ENCODE measurements at places on chromosomes 16 and 17. TPM values are rescaled to one million over a fixed set of nuclear protein-coding genes. Genes with fewer than 3 reads are reported as not detected.

DNA sequence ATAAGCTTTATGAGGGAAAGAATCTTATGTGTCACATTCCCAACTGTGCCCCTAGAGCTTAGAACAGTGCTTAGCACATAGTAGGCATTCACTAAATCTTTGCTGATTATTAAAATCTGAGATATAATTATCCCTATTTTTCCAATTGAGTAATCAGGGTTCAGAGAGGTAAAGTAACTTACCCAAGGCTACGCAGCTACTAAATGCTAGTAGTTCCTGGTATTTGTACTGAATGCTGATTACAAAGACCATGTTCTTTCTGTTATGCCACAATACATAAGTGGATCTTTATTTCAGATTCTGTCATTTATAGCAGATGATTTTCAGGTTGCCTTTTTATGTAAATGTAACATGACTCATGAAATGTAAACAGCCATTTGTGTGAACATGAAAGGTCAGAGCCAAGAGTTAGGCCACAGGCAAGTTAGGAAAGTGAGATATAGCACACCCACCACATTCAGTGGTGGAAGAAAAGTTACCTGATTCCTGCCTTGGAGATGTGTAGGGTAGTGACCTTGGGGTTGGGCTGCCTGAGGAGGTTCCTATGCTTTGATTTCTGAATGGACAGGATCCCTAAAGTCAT lies 77.2 kb downstream of the FTO start:
- no peaks in the 10 kb centered on the region for H3K27me3 ChIP-seq
- H3K27ac ChIP-seq: no peak overlapping the region
- H3K4me1 ChIP-seq: no peaks in the 10 kb centered on the region
- no peak overlapping the region for H3K4me3 ChIP-seq
- peaks cover 5% of the 10 kb centered on the region for H3K36me3 ChIP-seq

GRCh38 chr17:54405826-54406225 lies 494.8 kb upstream of the TOM1L1 start:
- no peak overlapping the region for H3K4me3 ChIP-seq
- H3K4me1 ChIP-seq: no peaks in the 10 kb centered on the region
- no peaks in the 10 kb centered on the region for H3K27me3 ChIP-seq
- H3K27ac ChIP-seq: no peak overlapping the region
- H3K36me3 ChIP-seq: no peaks in the 10 kb centered on the region

MT4 gene
- not detected for total RNA-seq

GRCh38 chr17:41160648-41161047 lies at the start of gene KRTAP4-4:
Gene KRTAP4-4, minus strand, starts transcription at chr17:41160748. Its CDS starts 57 bp downstream, at chr17:41160691.
- no peaks in the 10 kb centered on the region for H3K4me1 ChIP-seq
- DNase-seq: no peak
- no peaks in the 10 kb centered on the region for H3K27me3 ChIP-seq
- H3K4me3 ChIP-seq: no peak within 1 kb of the TSS
- no peaks in the 10 kb centered on the region for H3K36me3 ChIP-seq

CMTM1 gene
- 10.6 TPM for total RNA-seq

TMEM95 gene
- not detected for total RNA-seq

DNA sequence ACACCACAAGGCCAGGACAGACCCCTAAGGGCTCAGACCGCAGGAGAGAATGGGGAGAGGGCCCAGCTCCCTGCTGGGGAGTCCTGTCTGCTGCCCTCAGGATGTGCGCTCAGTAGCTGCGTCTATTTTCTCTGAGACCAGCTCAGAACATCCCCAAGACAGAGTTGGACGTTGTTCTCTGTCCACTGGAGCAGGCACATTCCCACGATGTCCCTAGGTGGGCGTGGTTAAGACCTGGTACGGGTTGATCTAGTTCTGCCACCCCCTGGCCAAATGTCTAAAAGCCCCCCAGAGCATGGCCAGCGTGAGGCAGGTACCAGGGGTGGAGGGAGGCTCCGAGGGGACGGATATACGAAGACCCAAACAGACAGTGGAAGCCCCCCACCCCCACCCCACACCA lies 842 bp upstream of the CALB2 start:
- peaks cover 24% of the 10 kb centered on the region for H3K27me3 ChIP-seq
- H3K36me3 ChIP-seq: no peaks in the 10 kb centered on the region
- peaks cover 4% of the 10 kb centered on the region for H3K4me1 ChIP-seq
- DNase-seq: no peak

CMTM4 gene
- total RNA-seq: 1.3 TPM

- DNase-seq: no peak
- H3K36me3 ChIP-seq: peaks cover 1% of the 10 kb centered on the region
- H3K27ac ChIP-seq: peak overlapping the region; percentile 87
Measured at GRCh38 chr17:77884019-77884418, 74.5 kb upstream of the TNRC6C start.

DNA sequence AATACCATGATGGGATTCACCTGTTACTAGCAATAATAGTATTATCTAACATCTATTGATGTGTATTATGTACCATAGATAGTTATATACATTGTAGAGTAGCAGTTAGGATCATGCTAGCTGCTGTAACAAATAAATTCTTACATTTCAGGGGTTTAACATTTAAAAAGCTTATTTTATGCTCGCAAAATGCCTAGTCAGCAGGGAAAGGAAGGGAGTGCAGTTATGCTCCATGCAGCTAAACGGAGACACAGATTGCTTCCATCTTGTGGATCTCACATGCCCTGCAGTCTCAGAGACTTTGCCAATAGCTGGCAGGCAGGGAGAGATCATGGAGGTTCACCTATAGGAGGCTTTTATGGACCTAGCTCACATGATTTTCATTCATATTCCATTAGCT lies 364.1 kb downstream of the TOX3 start:
- H3K27ac ChIP-seq: no peak overlapping the region
- no peaks in the 10 kb centered on the region for H3K4me1 ChIP-seq
- no peak overlapping the region for H3K4me3 ChIP-seq
- H3K36me3 ChIP-seq: no peaks in the 10 kb centered on the region
- no peak for DNase-seq

GRCh38 chr17:78995022-78995760 lies 14.4 kb downstream of the CANT1 start:
- DNase-seq: peak; percentile 27
- H3K4me3 ChIP-seq: no peak overlapping the region

CACNA1H gene
- 2.0 TPM for total RNA-seq

DNA sequence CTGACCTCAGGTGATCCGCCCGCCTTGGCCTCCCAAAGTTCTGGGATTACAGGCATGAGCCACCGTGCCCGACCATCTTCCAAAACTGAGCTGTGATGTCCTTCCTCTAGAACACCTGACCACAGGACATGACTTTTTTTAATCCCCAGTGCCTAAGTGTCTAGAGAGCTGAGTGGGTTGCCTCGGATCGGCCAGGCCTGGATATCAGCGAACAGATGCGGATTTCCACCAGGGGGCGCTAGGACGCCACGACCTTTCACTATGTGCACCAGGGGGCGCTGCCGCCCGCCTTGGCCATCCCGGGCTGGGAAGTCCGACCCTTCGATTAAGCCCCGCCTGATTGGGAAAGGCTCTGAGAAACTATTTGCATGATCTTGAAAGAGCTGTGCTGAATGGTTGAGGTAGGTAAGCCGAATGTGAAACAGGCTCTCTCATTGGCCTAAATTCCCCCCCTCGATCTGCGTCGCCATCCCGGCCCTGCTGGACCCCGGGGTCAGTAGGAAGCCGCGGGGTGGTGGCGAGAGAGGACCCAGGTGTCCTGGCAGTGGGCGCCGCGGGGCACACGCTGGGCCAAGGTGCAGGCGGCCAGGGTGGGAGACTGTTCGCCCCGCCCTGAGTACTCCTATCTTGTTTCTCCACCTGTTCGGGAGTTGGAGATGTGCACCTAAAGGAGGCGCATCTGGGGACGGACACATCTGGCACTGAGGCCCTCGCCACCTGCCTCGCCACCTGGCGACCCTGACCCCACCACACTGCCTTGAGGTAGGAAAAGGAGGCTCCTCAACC lies at the start of gene ACBD4:
ACBD4 (plus strand) TSS at position 496 of the 786 bp plus-strand sequence. CDS start 458 bp downstream, outside the sequence.
- no peaks in the 10 kb centered on the region for H3K36me3 ChIP-seq
- peak within 1 kb of the TSS; percentile 80 for H3K27ac ChIP-seq
- peak within 1 kb of the TSS; percentile 94 for H3K4me3 ChIP-seq

DNA sequence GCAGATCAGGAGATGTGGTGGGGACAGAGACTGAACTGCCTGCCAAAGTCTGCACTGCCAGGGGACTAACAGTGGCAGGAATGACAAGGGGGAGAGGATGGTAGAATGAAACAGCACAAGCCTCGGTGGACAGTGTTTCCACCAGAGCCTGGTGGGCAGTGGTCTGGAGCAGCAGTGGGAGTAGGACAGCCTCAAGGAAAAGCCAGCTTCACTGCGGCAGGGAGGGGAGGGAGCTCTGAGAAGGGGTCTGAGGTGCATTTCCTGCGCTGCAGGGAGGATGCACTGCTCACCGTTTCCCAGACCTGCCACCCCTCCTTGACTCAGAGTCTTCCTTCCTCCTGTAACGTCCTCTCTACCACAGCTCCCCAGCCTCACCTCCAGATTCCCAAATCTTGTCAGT lies 33.8 kb downstream of the MARCHF10 start:
- peaks cover 3% of the 10 kb centered on the region for H3K27me3 ChIP-seq
- no peaks in the 10 kb centered on the region for H3K4me1 ChIP-seq
- no peak overlapping the region for H3K27ac ChIP-seq
- no peak for DNase-seq

GRCh38 chr17:32192379-32192778 lies 50.1 kb downstream of the RHOT1 start:
- H3K4me1 ChIP-seq: peaks cover 3% of the 10 kb centered on the region
- no peak overlapping the region for H3K4me3 ChIP-seq
- no peak overlapping the region for H3K27ac ChIP-seq
- peaks cover 20% of the 10 kb centered on the region for H3K36me3 ChIP-seq
- H3K27me3 ChIP-seq: no peaks in the 10 kb centered on the region
